ENCODE measurements at places on chromosomes 7 and 10.

DNA sequence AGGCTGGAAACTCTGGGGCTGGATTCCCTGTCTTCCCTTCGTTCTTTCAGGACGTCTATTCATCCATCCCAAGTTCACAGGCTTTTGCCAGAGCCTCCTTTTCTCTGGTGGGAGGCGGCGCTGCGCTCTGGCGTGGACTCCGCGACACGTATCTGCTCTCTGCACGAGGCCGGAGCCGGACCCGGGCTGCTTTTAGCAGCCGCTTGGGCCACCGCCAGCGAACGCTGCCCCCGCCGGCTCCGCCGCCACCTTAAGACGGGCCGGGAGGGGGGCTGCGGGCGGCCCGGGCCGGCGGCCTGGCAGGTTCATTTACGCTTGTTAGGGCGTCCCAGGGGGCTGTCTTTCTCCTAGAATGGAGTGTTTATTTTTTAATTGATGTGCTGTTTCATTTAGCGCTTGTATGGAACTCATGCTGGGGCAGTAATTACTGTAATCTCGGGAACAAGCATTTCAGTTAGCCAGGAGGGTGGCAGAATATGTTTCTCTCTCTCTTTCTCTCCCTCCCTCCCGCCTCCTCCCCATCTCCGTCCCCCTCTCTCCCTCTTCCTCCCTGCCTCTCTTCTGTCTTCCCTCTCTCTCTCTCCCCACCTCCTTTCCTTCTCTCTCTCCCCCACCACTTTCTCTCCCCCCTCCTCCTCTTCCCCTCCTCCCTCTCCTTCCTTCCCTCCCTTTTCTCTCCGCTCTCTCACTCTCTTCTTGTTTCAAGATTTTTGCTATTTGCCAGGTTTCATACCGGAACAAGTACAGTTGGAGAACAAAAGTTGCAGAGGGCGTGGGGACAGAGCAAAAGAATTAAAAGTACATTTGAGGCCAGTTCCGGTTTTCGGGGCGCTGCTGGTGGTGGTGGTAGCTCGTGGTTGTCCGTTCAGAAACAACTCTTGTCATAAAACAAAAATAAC lies 1.3 kb upstream of the FZD8 start:
- DNase-seq: no peak

DNA sequence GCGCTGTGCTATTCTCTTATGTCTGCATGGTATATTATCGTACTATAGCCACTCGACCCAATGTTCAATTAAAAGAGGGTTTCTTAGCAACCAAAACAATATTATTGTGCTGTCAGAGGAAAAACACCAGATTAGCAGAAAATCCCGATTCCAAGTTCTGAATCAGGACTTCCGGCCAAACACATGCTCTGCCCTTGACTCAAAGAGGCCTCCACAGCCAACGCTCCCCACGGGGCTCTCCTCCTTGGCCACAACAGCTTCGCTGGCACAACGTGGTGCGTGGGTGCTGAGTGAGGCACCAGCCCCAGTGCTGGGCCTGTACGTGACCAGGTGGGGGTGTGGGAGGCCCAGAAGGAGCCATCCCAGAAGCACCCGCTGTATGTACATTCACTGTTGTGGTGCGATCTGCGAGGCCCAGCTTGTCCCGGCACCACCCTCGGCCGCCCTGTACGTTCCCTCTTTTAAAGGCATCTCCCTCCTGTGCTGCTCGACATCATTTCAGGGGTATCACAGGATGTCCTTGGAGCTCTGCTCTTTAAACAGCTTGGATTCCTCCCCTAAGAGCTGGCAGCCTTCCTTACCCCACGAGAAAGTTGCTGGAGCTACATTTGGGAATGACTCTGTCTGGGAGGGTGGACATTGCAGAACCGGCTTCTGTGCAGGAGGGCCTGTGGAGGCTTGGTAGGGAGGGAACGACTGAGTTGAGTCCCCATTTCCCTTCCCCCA lies 736.2 kb downstream of the PARD3 start:
- no peak for DNase-seq

DNA sequence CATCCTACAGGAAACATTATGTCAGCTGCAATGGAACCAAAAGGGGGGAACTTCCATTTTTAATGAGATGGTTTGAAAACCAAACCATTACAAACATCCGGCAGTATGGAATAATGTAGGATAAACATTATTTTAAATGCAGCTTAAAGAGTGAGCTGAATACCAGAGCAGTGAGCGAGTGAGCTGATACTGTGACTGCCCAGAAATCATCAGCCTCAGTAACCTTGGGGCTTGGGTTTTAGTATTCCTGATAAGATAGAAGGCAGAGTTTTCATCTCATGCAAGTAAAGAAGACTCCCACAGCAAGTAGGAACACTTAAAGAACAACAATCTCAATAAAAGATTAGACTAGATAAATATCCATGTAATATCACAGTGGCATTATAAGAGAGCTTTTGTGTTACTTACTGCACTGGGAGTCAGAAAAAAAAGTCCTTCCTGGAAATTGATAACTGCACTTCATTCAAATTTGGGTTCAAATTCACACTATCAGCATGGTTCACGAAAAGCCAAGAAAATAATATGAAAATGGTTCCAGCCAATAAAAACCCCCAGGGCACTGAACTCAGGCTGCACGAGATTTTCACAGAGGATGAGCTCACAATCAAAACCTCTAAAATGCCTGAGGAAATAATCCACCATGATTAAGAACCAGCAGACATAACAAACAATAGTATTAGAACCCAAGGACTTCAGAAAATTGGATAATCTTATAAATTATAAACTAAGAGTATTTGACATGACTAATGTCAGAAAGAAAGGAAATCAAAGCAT lies 115.7 kb downstream of the MTPAP start:
- DNase-seq: no peak

- DNase-seq: no peak
Observed at GRCh38 chr10:1003884-1004670, 15.8 kb downstream of the GTPBP4 start.

GRCh38 chr7:94481279-94481678 lies 28.3 kb upstream of the CASD1 start:
- no peak for DNase-seq

DNA sequence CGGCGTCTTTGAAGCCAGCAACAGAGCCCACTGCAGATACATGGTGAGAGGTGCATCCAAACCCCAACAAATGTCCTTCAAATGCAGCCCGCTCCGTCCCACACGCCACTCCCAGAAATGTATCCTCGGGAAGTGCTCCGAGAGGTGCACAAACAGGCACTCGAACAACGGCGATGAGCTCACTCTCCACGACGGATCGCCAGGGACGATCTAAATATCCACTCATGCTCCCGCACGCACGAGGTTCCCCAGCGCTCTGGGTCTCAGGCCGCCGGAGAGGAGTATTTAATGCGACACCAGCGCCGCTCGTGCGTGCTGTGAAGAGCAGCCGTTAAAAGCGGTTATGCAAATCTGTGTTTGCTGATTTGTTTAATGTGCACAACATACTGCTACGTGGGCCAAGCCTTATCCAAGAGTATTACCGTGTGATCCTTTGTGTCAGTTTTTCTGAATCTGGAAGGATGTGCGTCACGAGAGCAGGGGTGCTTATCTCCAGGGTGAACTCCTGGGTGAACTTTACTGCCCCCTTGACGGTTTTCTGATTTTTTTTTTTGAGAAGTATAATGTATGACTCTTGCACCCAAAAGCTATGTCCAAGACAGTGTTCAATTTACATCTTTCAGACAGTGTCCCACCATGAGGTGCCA lies 48.5 kb upstream of the PPP2R2D start:
- no peak for DNase-seq

GRCh38 chr10:119177708-119178371 lies 772 bp downstream of the PRDX3 start:
- no peak for DNase-seq

GRCh38 chr10:114577133-114577532 lies 80.9 kb downstream of the ABLIM1 start:
- no peak for DNase-seq
